ENCODE measurements at places on chromosomes 7 and 10. TPM values are rescaled to one million over a fixed set of nuclear protein-coding genes. Genes with fewer than 3 reads are reported as not detected.

The MOGAT3 gene
- not detected for total RNA-seq

The TAS2R3 gene
- total RNA-seq, result 1.3 TPM

The UMAD1 gene
- 12.4 TPM for total RNA-seq

The CLDN3 gene
- total RNA-seq, result not detected

The TUBAL3 gene
- total RNA-seq, result not detected

The SPDYE2B gene
- not detected for total RNA-seq

The CLIP2 gene
- total RNA-seq, result 58.3 TPM

The NUTM2B gene
- total RNA-seq, result 0.51 TPM

The C10orf88 gene
- 13.1 TPM for total RNA-seq

The OR9A2 gene
- not detected for total RNA-seq

The GRID1 gene
- total RNA-seq, result 0.33 TPM

The C7orf57 gene
- not detected for total RNA-seq

The POR gene
- 105 TPM for total RNA-seq

The BHLHA15 gene
- total RNA-seq, result 0.33 TPM

The NUPR2 gene
- total RNA-seq, result not detected

The FAM180A gene
- total RNA-seq, result 24.4 TPM

The SFRP4 gene
- 54.2 TPM for total RNA-seq

The AMZ1 gene
- total RNA-seq, result 0.33 TPM

The GDF10 gene
- 25.1 TPM for total RNA-seq

The DNAJC9 gene
- total RNA-seq, result 14.5 TPM

The ADCYAP1R1 gene
- total RNA-seq, result not detected

The GPR15LG gene
- not detected for total RNA-seq

The CLCN1 gene
- under 0.01 TPM for total RNA-seq

The NPC1L1 gene
- total RNA-seq, result under 0.01 TPM

The ATP6V0A4 gene
- not detected for total RNA-seq

The RARRES2 gene
- total RNA-seq, result 174 TPM

The BAIAP2L1 gene
- 5.3 TPM for total RNA-seq

The FAM170B gene
- total RNA-seq, result not detected

The GRID2IP gene
- not detected for total RNA-seq

The VDAC2 gene
- 151 TPM for total RNA-seq

The STK32C gene
- total RNA-seq, result 21.5 TPM

The SEMA3D gene
- total RNA-seq, result 12.1 TPM

The ARHGEF5 gene
- total RNA-seq, result 3.9 TPM

The APBB1IP gene
- total RNA-seq, result 3.1 TPM

The ACSM6 gene
- total RNA-seq, result not detected

The HACD1 gene
- 23.1 TPM for total RNA-seq

The HDAC9 gene
- 3.6 TPM for total RNA-seq

The CALHM3 gene
- total RNA-seq, result not detected

The UPK3B gene
- total RNA-seq, result under 0.01 TPM

The MYO3A gene
- not detected for total RNA-seq

The GHRHR gene
- not detected for total RNA-seq

The VWA2 gene
- under 0.01 TPM for total RNA-seq

The TMEM273 gene
- total RNA-seq, result not detected

The LRRC4 gene
- 0.33 TPM for total RNA-seq
